ENCODE measurements at places on chromosomes 1 and 21.
A peak's percentile ranks its signal among the peaks of the same experiment; 100 is the strongest.

GRCh38 chr1:15680131-15680530 lies 4.0 kb upstream of the PLEKHM2 start:
- no peak for DNase-seq

DNA sequence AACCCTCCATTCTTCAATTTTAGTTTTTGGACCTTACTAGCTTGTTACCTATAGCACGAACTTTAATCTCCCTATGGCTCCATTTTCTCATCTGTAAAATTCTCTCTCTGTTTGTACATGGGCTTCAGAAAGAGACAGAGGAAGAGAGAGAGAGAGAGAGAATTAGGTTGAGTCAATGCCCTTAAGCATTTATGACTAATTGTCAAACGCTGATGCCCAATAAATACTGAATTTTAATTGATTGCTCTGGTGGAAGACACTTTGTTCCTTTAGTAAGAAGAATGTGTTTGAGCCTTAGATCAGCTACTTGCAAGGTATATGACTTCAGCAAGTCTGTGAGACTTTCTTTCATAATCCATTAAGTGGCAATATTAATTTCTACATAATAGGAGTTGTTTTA lies 743.1 kb upstream of the ADGRL4 start:
- no peak for DNase-seq

DNA sequence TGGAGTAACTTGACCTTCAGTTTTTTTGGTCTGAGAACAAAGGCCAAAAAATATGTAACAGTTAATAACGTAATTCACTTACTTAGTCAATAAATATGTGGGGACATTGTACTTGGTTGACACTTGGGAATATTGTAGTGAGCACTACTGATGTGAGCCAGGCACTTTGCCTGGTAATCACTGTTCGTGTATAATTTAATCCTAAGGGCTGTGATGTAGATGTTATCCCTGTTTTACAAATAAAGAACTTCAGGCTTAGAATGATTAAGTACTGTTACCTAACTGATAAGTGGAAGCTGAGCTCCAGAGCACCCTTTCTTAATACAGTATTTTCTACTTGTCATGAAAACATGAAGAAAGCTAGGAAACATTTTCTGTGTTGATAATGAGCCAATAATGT lies 28.0 kb downstream of the PTBP2 start:
- DNase-seq, result no peak

- DNase-seq, result no peak
Observed at GRCh38 chr1:230173187-230173975, 106.3 kb downstream of the GALNT2 start.

DNA sequence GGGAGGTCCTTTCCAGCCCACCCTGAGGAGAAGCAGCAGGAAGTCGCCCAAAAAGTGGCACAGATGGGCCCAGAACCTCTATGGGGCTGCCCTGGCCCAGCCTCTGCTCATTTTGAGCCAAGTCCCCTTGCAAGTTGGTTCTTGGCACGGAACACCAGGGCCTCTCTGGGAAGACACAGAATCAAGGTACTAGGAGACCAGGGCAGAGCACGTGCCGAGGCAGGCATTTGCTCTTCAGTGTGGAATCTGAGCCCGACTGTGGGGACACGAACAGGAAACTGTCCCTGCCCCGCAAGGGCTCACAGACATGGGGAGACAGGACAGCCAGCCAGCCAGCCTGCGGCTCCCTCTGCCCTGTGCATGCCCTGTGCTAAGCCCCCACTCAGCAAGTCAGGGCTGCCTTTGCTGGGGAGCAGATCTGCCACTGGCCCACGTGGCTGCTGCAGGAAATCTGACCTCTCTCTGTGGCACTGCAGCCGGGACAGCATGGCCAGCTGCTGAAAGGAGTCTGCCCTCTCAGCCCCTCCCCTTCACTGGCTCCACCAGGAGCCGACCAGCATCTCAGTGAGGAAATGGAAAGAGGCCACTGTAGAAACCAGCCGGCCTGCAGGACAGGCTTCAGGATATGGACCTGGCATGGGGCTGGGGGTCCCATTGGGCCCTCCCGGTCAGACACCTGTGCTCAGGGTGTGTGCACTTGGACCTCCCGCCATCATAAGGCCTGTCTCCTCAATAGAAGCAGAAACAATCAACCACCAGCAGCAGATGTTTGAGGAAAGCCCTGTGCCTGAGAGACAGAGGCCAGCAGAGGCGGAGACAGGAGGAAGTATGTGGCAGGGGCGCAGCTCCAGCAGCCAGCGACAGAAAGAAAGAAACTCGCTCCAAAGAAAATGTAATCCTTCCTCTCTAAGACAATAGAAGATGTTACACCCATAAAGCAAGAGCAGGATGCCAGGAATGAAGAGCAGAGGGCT lies 3.7 kb downstream of the ARHGEF16 start:
- no peak for DNase-seq

GRCh38 chr1:86788300-86789206 lies 84.2 kb downstream of the SH3GLB1 start:
- DNase-seq, result no peak

DNA sequence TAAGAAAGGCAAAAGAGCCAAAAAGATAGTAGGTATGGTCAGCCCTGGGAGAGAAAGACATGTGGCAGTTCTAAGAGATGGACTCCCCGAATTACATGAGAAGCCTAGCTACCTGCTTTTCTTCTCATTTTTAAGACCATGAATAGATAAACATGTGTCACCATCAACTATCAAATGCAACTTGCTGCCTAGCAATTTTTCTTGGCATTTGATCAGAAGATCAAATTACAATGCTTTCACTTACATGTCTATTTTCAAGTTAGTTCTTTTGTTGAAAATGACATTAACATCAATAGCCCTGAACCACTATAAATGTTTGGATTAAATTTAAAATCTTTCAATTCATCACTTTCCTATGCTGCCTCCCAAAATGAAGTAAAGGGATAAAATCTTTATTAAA lies 212.3 kb downstream of the HHIPL2 start:
- DNase-seq, result no peak

GRCh38 chr1:43008115-43009060 lies 49.7 kb upstream of the SLC2A1 start:
- no peak for DNase-seq

DNA sequence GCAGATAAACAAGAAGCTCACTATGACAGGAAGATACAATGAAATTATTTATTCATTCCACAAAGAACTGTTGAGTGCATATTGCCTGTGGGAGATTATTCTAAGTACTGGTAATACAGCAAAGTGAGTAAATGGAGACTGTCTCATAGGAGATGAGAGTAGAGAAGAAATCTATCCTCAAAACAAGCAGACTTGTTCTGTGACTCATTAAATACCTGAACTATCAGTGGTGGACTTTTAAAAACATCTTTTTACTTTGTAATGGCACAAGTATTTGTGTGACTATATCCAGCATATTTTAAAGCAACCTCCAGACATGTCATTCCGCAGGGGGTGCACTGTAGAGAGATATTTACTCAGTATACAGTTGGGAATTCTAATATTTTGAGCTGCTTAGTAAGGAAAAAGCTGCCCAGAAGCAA lies 259.2 kb downstream of the FMN2 start:
- DNase-seq, result no peak

GRCh38 chr1:18480315-18481189 lies at the start of gene KLHDC7A:
TSS of gene KLHDC7A (plus strand) at chr1:18480930. CDS start at chr1:18480982, 52 bp downstream.
- no peak for DNase-seq

GRCh38 chr1:59055908-59056719 lies 240.8 kb upstream of the FGGY start:
- no peak for DNase-seq

DNA sequence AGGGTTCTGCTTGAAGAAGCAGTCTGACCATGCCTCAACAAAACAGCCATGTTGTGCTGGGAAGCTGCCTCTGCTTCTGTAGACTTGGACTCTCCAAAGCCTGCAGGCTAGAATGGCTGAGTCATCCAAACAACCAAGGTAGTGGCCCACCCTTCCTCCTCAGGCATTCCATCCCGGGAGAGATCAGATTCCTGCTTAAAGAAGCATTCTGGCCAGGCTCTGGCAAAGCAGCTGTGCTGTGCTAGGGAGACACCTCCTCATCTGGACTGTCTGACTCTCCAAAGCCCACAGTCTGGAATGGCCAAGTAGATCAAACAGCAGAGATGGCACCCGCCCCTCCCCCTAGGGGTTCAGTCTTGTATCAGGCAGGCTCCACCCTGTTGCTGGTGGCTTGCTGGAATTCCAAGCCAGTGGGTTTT lies 38.3 kb upstream of the F3 start:
- DNase-seq, result no peak

- no peak for DNase-seq
Observed at GRCh38 chr1:35535243-35535642, 22.0 kb downstream of the KIAA0319L start.

DNA sequence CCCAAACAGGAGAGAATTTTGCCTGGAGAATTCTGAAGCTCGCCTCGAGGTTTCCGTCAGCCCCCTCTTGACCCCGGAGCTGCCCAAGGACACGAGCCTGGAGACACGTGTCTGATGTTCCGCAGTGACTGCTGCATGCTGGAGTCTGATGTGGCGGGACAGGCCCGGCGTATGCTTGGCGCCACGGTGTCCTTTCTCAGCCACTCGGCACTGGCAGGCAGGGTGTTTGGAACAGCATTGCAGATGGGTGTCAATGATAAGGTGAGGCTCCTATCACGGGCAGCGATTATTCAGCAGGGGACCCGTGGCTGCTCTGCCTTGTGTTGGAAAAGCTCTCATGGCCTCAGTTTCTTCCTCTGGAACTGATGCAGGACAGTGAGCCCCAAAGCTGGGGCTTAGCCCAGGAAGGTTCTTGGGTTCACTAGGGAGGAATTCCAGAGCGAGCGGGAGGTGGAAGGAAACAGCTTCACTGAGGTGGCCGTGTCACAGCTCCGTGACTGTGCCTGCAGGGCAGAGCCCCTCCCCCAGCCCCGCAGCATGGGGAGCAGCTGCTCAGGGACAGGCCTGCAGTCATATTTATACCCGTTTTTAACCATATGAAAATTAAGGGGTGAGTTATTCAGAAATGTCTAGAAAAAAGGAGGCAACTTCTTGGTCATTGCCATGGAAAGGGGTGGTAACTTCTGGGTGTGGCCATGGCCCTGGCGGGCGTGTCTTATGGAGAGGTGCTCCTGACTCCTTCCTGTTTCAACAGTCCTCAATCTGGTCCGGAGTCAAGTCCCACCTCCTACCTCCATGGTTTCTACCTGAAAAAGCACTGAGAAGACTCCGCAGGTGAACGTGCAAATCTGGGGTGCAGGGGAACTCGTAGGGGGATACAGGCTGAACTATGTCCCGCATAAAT lies 123.4 kb downstream of the SIK1 start:
- no peak for DNase-seq

- DNase-seq, result no peak
Observed at GRCh38 chr21:44461005-44461404, 5.7 kb downstream of the LRRC3 start.

- no peak for DNase-seq
Observed at GRCh38 chr1:206911064-206911663, 10.6 kb downstream of the FCMR start.

GRCh38 chr1:161071886-161072371 lies 2.2 kb upstream of the ARHGAP30 start:
- no peak for DNase-seq

DNA sequence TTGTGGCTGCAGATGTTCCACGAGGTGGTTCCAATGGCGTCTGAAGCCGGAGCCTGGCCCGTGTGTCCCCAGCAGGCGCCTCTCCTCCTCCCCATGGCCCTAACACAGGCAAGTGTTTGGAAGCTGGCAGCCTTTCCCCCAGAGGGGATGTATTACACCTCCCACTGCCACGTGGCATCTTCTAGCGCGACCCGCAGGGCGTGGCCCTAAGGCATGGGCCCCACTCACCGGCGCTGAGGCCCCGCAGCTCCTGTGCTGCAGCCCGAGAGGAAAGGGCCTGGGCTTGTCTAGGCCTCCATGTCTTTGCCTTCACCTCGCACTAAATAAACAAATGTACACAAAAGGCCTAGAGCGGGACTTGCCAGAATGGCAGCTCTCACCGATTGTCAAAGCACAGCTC lies 37.9 kb downstream of the SLC66A1 start:
- DNase-seq, result peak; percentile 42

DNA sequence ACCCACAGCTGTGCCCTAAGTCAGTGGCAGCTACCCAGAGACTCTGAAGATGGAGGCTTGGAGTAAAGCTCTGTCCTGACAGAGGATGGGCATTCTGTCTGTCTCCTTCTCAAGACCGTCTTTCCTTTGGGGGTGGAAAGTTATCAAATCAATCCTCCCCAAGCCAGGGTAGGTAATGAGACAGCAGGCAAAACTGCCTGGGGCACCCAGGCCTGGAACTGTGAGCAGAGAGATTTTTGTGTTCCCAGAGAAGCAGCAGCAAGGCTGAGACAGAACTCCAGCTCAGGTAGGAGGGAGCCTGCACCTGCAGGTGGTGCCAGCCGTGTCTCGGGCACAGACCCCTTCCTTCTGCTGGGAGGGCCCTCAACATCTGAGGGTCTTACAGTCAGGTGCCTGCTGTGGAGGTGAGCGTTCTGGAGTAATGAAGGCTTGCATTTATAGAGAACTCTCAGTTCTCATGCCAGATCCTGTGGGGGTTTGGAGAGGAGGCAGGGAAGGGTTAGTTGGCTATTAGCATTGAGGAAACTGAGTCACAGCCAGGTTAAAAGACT lies 95.6 kb downstream of the RIPK4 start:
- no peak for DNase-seq
